AG04449 (cell line): ENCODE measurements at places on chromosomes 3 and 15.

- no peak for DNase-seq
These were observed 3.1 kb downstream of the C3orf62 start for GRCh38 chr3:49273825-49274532.

GRCh38 chr3:127139601-127140500 is 53.1 kb upstream of the PRR23E start:
- no peak for DNase-seq

GRCh38 chr15:65292938-65293518 is 2.8 kb upstream of the RNU5A-1 start:
- DNase-seq: no peak

GRCh38 chr3:17752876-17753631 is 10.6 kb upstream of the TBC1D5 start:
- DNase-seq: no peak

DNA sequence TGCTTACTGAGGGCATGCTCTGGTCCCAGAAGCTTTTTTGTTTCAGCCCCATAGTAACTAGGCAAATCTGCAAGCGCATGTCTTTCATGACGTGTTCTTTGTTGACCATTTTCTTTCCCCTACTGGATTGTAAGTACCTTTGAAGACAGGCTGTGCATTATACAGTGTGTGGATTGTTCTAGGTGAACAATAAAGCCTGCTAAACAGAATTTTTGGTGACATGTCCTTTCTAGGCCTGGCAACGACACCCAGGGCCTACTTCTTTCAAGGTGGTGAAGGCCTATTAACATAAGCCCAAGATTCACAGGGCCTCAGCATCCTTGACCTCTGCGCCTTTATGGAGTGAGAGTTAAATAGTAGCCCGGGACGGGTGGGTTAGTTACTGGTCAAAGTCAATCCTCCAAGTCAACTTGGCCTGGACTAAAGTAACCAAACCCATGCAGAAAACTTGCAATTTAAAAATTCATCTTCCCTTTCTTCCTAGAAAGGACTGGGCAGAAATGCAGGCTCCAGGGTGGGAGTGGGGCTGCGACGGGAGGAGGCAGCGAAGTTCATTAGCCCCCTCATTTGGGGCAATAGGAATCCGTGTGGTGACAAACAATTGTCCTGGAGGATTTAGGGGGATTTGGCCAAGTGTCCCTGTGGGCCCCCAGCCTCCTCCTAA is 37.6 kb upstream of the TRIM71 start:
- DNase-seq: no peak
